ENCODE measurements at places on chromosomes 5 and 9. TPM values are rescaled to one million over a fixed set of nuclear protein-coding genes. Genes with fewer than 3 reads are reported as not detected.
A peak's percentile ranks its signal among the peaks of the same experiment; 100 is the strongest.

GRCh38 chr5:90141984-90142383 lies 267.6 kb downstream of the CETN3 start:
- no peaks in the 10 kb centered on the region for H3K27me3 ChIP-seq
- H3K4me3 ChIP-seq = no peak overlapping the region
- no peak overlapping the region for H3K27ac ChIP-seq
- H3K36me3 ChIP-seq = no peaks in the 10 kb centered on the region
- no peak for DNase-seq
- H3K4me1 ChIP-seq = no peaks in the 10 kb centered on the region

The WNT8A gene
- total RNA-seq = not detected

- peaks cover 63% of the 10 kb centered on the region for H3K4me1 ChIP-seq
- H3K27me3 ChIP-seq = no peaks in the 10 kb centered on the region
- H3K36me3 ChIP-seq = no peaks in the 10 kb centered on the region
- H3K27ac ChIP-seq = peak overlapping the region; percentile 73
Observed at GRCh38 chr5:172437445-172438318, 16.6 kb downstream of the SH3PXD2B start.

DNA sequence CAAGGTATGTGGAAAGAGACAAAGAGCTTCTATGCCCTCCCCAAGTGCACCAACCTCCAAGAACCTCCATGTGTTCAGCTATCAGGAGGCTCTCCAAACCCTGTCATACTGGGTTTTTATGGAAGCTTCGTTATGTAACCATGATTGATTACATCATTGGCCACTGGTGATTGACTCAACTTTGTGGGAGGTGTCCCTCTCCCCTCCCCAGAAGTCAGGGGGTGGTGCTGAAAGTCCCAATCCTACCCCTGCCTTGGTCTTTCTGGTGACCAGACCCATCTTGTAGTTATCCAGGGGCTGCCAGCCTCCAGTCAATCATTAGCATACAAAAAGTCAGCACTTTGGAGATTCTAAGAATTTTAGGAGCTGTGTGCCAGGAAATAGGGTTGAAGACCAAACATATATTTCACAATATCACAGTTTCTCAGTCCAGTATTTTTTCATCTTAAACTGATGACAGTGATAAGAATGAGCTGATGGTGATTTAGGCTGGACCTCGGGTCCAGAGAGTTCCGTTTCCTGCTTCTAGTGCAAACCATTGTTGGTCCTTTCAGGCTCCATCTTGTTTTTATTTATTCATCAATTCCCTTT lies 27.3 kb upstream of the FANCC start:
- no peak for DNase-seq
- no peaks in the 10 kb centered on the region for H3K4me1 ChIP-seq
- H3K4me3 ChIP-seq = no peak overlapping the region
- no peak overlapping the region for H3K27ac ChIP-seq
- H3K27me3 ChIP-seq = peaks cover 8% of the 10 kb centered on the region

The ADRB2 gene
- total RNA-seq = 1.4 TPM

DNA sequence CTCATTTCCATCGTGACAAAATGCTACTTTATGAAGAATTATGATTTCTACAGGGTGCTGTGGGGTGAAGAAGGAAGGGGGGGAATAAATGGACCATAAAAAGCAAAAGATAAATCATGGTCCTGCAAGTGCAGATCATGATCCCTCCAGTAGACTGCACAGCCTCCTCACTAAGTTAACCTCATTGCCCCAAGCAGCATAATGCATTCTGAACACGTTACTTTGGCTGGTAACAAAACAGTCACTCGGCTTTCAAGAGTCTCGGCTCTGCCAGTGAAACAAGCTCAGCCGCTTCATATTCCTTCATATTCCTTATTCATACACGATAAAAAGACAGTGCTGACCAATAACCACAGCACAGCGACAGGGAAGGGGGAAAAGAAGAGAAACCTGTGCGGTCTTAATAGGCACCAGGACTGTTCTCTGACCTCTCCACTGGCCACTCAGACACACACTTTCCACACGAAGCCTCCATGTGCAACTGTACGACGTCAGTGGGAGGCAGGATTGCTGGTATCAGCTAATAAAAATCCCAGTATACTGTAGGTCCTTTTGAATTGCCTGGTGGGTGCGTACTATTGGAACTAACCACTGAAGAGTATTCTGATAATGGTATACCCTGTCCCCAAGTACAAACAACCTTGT lies 60.5 kb downstream of the ANKH start:
- H3K36me3 ChIP-seq = no peaks in the 10 kb centered on the region
- H3K27me3 ChIP-seq = no peaks in the 10 kb centered on the region
- H3K4me1 ChIP-seq = peaks cover 24% of the 10 kb centered on the region
- H3K4me3 ChIP-seq = no peak overlapping the region

- H3K4me1 ChIP-seq = peaks cover 23% of the 10 kb centered on the region
- DNase-seq = no peak
- peak overlapping the region; percentile 80 for H3K27ac ChIP-seq
- H3K4me3 ChIP-seq = no peak overlapping the region
- H3K27me3 ChIP-seq = no peaks in the 10 kb centered on the region
Observed at GRCh38 chr9:136939431-136939995, 5.0 kb downstream of the FBXW5 start.

- no peaks in the 10 kb centered on the region for H3K36me3 ChIP-seq
- no peaks in the 10 kb centered on the region for H3K27me3 ChIP-seq
- H3K4me3 ChIP-seq = no peak overlapping the region
- no peak for DNase-seq
Observed at GRCh38 chr5:152990649-152991048, 499.8 kb upstream of the GRIA1 start.

GRCh38 chr5:169856571-169856970 lies 123.7 kb downstream of the INSYN2B start:
- H3K27me3 ChIP-seq = no peaks in the 10 kb centered on the region
- no peaks in the 10 kb centered on the region for H3K36me3 ChIP-seq
- H3K4me1 ChIP-seq = no peaks in the 10 kb centered on the region
- no peak overlapping the region for H3K4me3 ChIP-seq
- H3K27ac ChIP-seq = no peak overlapping the region
- DNase-seq = no peak

The SHOC1 gene
- total RNA-seq = 3.6 TPM
